Stimulated activated CD8-positive, alpha-beta memory T cell treated with anti-CD3 and anti-CD28 coated beads, Interleukin-7, amount 100 ng/mL, for 1 hour (primary cell): ENCODE measurements at places on chromosomes 5 and 9.

DNA sequence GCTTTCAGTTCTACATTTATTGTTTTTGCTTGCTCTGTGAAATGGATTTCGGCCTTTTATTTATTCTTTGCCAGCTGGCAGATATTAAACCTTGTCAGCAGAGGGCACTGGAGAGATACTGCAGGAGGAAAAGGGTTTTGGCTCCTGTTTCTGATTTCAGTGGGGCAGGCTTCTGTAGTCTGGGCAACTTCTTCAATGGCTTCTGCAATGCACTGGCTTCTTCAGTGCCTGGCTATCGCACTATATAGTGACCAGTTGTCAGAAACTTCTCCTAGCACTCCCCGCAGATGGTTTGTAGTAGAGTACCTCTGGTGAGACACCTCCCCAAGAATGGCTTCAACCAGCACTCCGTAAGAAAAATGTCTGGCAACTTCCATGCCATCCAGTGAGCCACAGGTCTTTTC lies 3.2 kb upstream of the NFX1 start:
- DNase-seq = peak; percentile 7

DNA sequence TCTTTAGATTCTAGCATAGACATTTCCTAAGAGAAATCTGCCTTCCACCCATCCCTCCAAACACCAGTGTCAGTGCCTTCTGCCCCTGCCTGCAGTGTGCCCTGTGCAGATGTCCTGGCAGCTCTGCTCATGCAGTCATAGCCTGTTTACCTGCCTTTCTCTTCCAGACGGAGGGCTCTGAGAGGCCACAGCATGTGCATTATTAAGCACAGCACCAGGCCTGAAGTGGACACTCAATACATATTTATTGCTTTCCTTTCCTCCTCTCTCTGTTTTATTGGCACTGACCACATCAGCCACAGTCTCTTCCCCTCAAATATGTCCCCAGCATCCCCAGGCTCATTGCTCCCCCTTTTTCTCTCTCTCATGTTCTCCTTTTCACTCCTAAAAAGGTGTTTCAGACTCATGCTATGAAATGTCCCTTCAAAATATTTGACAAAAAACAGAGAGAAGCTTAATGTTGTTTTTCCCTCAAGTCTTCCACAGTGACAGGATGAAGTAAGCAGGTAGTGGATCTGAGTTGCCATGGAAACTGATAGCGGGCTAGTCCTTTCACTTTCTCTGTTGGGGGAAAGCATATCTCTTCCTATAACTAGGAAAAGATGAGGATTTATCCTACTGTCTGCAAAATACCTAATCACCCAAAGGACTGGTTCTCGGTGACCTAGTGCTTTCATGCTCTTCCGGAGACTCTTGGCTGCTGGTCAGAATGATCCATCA lies 100.9 kb downstream of the ATP10B start:
- DNase-seq = no peak

DNA sequence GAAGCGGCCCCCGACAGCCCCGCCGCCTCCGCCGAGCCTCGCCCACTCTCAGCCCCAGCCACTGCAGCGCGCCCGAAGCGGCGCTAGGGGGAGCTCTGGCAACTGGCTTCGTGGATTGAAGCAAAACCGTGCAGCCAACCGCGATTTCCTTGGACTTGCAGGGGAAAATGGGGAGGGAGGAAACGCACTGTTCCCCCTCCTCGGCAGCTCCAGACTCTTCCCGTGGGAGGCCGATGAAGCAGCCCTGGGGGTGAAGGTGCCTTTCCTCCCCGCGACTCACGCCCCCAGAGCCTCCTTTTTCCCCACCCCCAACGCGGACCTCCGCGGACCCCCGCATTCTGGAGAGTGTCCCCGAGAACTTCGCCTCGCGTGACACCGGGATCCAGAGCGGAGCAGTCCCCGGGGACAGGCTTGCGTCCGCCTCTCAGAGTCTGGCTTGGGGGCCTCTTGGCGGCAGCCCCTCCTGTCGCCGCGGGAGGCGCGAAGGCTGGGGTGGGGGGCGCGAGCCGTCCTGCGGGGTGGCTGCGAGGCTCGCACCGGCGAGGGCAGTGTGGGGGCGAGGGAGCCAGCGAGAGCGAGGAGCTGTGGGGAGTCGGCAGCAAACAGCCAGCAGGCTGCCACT lies 3.8 kb downstream of the IER5L start:
- DNase-seq = peak; percentile 64

- DNase-seq = no peak
These were observed 21.8 kb downstream of the ANKRD31 start for GRCh38 chr5:75214928-75215327.

DNA sequence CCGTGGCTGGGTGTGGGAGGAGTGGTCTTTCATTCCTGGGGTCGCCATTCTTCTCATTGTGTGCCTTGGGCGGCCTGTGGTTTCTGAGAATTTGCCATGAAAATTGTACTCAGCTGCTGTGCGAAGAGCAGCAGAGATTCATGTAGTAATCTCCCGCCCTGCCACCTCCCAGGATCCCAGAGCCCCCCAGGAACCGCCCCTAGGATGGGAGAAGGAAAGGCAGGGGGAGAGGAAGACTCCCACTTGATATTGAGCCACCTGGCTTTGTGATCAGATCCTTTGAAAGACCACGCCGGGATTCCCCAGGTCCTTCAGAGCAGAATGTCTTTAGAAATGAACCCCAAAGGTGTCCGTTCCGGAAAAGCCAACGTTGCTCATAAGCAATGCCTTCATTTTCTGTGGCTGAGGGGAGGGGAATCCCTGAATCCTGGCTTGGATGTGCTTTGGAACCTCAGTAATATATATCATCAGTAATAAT lies 27.6 kb downstream of the NEURL1B start:
- DNase-seq = no peak

GRCh38 chr5:31453522-31453921 lies 78.4 kb downstream of the DROSHA start:
- no peak for DNase-seq

- DNase-seq = no peak
These were observed 3.2 kb downstream of the MAP1B start for GRCh38 chr5:72110394-72111013.

- DNase-seq = no peak
These were observed 31.4 kb upstream of the ERGIC1 start for GRCh38 chr5:172802567-172803176.

DNA sequence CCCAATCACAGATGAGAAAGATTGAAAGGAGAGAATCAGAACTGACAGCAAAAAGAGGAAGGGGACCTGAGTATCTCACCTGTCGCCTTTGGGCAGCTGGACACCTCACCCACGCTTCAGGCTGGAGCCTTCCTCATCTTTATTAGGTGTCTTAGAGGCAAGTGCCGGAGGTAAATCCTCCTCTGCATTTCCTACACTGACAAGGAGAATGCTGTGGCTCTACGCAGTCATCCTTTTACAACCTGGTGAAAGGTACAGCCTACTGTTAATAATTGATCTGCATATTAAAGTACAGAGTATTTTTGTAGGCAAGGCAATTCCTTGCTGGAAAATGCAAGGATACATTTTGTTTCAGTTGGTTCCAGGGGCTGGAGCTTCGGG lies 34.8 kb downstream of the PRLR start:
- no peak for DNase-seq
